ENCODE measurements at places on chromosomes 11 and 22.

DNA sequence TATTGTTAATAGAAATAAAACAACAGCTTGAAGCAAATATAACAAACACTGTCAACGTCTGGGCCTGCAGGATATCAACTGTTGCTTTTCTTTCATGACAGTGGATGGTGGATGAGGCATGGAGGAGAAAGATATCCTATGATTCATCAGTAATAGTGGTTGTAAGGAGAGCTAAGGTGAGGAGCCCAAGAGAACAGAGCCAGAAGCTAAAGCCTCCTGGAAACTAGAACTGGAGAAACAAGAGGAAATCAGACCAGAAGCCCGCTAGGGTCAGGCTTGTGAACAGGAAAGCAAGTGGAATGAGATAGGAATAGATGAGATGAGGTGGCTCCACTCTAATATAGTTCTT lies 37.7 kb upstream of the MMP12 start:
- no peak for DNase-seq

- DNase-seq = no peak
These were observed 5.3 kb downstream of the ATP5MG start for GRCh38 chr11:118406599-118407166.

- peak; percentile 7 for DNase-seq
These were observed 50.7 kb downstream of the CTTN start for GRCh38 chr11:70448983-70449567.

- DNase-seq = peak; percentile 12
These were observed 41.2 kb downstream of the MYEOV start for GRCh38 chr11:69335007-69335780.

DNA sequence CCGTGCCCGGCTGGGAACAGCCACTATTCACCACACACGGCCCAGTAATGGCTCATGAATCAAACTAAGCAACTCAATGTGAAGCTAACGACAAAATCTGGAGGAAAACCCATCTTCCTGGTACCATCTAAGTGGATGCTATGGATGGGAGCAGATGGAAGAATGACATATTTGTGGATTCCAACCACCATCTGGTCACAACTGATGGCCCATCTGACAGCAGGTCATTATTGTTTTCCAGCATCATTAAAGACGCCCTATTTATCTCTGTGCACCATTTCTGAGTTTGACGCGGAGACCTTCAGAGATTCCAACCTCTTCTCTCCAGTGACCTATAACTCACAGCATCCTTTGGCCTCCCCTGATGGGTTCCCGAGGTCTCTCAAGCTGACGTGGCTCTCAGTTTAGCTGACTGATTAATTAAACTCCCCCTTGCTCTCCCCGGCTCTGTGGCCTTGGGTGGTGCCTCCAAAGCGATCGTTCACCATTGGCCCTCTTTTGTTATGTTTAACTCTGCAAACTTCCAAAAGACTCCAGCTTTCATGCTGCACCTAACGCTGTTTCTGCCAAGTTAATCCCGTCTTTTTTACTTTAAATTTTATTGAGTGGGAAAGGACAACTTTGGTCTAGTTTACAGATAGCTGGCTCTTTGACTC lies 1514.4 kb downstream of the BRD1 start:
- DNase-seq = no peak

- DNase-seq = no peak
These were observed 267.2 kb downstream of the BUD13 start for GRCh38 chr11:116505298-116506262.

Measured in stimulated activated CD4-positive, alpha-beta T cell treated with anti-CD3 and anti-CD28 coated beads, Interleukin-2, amount 100 ng/mL, for 24 hours (primary cell).